CD4-positive, alpha-beta T cell treated with Interleukin-21 for 1 hour (primary cell): ENCODE measurements at places on chromosomes 1 and 21.

- no peak for DNase-seq
These were observed 11.7 kb downstream of the SOD1 start for GRCh38 chr21:31671146-31671716.

DNA sequence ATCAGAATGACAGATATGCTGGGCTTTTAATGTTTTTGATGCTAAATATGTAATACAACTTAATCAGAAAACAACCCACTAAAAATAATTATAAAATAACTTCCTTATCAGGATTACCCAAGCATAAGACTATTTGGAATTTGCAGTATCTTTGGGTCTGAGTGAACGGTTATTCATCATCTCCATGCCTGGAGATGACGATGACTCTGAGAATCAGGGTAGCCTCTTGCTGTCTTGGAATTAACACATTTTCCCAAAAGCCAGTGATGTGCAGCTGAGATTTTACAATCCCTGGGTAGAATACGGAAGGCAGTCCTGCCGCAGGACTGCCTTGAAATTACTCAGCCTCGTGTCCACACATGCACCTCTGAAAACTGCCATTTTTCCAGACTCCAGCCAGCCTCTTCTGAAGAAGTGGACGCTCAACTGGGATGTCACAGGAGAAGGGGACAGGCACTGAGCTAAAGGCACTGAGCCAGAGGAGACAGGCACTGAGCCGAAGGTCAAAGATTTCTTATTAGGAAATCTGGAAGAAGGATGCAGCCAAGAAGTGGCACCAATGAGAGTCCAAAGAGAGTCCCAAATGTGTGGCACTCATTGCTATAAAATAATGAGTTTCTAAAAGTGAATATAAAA is 85.5 kb downstream of the PGBD5 start:
- no peak for DNase-seq

GRCh38 chr1:203557390-203557789 is 63.4 kb downstream of the OPTC start:
- DNase-seq = no peak

- no peak for DNase-seq
These were observed 42.8 kb downstream of the RTCA start for GRCh38 chr1:100308777-100309176.

DNA sequence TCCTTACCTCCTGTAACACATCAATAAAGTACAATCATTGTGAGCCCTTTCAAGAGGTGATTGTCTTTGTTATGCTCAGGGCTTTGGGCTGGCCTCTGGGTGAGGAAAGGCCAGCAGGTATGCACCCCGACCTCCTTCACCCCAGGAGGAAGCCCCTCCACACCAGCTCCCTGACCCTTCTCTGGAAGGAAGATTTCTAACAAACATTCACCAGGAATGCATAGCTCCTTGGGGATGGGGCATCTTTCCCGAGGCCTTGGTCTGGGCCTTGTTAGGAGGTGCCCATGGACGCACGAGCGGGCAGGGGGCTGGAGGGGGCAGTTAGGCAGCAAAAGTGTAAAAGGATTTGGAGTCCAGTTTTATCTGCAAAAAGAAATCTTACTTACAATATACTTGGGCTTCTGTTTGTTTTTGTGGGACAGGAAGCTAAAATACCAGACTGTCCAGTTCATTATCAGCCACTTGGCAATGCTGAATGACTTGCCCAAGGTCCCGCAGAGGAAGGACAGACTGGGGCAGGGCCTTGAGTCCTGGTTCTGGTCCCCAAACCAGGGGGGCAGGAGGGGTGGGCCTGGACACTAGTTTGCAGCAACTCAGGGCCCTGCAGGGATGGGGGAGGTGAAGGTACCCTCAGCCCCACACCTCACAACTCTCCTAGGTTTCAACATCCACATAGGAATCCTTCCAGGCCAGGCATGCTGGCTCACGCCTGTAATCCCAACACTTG is 10.1 kb downstream of the ZC3H12A start:
- DNase-seq = peak; percentile 29
